Stimulated activated CD8-positive, alpha-beta memory T cell treated with anti-CD3 and anti-CD28 coated beads, Interleukin-7, amount 100 ng/mL, for 1 hour (primary cell): ENCODE measurements at places on chromosomes 6 and 20.

GRCh38 chr20:13648291-13649228 lies 9.8 kb upstream of the TASP1 start:
- DNase-seq: no peak

GRCh38 chr6:127026247-127026646 lies 92.2 kb upstream of the RSPO3 start:
- no peak for DNase-seq

GRCh38 chr6:145964948-145965366 lies 799 bp upstream of the SHPRH start:
- DNase-seq: no peak

- no peak for DNase-seq
These were observed 121.1 kb downstream of the GPR63 start for GRCh38 chr6:96716221-96716620.

DNA sequence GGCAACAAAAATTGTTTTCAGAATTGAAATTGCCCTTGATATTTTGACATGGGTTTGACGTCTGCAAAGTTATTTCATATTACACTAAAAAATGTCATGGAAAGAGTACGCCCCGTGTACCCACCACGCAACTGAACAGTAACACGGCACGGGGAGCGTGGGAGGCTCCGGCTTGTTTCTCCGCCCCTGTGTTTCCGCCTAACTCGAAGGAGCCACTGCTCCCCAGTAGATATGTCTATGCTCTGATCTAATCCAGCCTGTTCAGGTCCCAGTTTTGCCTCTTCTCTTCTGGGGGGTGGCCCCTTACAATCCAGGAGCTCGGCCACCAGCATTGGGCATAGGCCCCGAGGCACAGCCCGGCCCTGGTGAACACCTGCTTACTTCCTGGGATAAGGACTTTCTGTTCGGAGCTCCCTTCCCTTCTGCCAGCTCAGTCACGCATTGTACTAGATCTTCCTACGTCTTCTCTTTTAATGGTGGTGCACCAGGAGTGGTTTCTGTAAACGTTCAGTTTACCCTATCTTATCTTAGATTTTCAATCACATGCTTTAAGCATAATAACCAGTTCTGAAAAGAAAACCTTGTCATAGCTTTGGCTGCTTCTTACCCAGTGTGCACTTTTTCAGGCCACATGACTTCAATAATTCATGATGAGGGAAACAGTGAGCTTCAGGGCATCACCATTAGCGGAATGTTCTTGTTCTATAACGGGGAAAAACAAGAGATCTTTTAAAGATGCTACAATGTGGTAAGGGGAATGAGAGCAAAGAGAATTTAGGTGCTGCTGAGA lies 43.9 kb upstream of the EXOC2 start:
- DNase-seq: no peak

- DNase-seq: no peak
These were observed 6.5 kb upstream of the USP45 start for GRCh38 chr6:99521633-99522151.

DNA sequence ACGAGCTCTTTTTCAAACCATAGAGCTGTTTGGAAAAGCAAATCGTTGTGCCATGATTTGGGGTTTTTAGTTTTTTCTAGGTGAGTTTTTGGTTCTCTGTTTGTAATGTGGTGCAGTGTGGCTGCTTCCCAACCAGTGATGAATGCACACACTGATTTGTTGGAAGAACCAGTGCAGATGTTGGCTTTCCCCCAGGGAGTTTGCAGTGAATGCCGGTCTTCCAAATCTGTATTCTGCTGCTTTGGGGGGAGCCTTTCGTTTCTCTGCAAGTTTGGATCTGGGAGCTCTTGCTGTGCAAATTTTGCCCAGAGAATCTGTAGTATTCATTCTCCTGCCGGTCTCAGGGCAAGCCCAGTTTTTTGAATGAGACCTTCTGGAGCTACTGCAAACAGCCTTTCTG lies 14.5 kb downstream of the HECA start:
- no peak for DNase-seq

GRCh38 chr20:35910254-35910653 lies 44.0 kb downstream of the SCAND1 start:
- no peak for DNase-seq

DNA sequence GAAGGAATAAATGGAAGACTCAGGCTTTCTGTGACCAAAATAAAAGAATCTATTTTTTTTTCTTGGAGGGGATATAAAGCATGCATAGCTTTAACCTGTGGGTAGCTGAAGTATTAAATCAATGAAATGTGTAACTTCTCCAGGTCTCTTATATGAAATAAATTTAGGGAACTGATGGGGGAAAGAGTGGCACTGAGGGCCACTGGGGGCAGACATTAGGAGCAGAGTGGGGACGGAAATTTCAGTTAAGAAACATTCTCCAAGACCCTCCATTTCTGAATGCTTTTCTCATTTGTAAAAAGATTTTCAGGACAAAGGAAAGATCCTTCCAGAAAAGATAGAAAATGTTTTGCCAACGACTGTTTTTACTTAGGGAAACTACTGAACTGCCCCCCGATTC lies 131.0 kb downstream of the GPX5 start:
- DNase-seq: no peak

DNA sequence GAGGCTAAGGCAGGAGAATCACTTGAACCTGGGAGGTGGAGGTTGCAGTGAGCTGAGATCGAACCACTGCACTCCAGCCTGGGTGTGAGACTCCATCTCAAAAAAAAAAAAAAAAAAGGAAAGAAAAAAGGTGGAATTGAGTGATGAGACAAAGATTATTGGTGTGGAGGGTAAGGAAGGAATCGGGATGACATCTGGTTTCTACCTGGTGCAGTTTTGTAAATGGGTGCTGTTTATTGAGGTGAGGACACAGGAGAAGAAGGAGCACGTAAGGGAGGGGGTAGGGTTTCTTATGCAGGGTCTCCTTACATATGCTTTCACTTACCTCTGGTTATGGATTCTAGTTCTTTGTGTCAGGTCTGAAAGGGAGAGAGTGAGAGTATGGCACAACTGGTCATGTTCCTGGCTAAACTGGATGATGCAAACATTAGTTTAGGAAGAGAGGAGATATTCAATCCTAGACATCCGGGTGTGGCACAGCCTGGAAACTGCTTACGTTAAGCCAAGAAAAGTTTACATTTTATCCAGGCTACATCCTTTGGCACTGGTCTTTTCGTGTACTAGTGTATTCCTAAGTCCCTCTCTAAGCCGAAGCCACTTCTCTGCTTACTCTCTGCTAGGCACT lies 5.4 kb downstream of the RALY start:
- no peak for DNase-seq

DNA sequence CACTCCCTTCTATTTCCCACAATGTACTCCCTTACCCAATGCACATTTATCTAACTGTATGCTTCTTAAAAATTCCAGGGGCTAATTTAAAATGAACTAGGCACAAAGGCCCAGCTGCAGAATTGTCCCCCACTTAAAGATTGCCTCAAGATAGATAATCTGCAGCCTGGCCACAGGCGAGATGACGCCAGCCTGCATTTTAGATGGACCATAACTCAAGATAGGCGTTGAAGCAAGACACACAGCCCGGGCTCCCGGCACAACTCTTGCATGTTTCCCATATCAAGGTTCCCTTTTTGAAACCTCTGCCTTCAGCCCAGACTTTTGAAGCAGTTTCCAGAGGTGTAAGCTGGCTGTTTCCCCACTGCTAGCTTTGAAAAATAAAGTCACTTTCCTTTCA lies 3.2 kb upstream of the REPS1 start:
- DNase-seq: no peak

GRCh38 chr6:45808917-45809316 lies 206.7 kb downstream of the CLIC5 start:
- DNase-seq: no peak

- no peak for DNase-seq
These were observed 34.2 kb upstream of the BTN3A2 start for GRCh38 chr6:26330859-26331217.

DNA sequence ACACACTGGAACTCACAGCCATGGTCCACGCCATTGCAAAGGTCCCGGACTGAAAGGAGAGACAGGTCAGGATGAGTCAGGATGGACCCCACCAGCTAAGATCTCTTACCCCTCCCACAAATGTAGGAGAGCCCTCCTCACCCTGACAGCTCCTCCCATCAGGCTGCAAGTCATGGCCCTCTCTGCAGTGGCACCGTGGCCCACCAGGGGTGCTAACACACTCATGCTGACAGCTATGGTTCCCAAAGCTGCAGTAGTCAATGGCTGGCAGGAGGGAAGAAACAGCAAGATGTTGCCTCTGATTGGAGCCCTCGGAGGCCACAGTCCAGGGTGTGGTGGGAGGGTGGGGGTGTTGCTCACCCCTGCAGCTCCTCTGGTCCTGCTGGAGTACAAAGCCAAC lies 5.7 kb upstream of the RBPJL start:
- DNase-seq: no peak

GRCh38 chr6:144543006-144543871 lies 258.1 kb downstream of the UTRN start:
- DNase-seq: no peak

- DNase-seq: no peak
These were observed 853.8 kb downstream of the MAFB start for GRCh38 chr20:39835130-39835842.

GRCh38 chr6:89281779-89282246 lies 33.3 kb downstream of the GABRR2 start:
- DNase-seq: no peak

DNA sequence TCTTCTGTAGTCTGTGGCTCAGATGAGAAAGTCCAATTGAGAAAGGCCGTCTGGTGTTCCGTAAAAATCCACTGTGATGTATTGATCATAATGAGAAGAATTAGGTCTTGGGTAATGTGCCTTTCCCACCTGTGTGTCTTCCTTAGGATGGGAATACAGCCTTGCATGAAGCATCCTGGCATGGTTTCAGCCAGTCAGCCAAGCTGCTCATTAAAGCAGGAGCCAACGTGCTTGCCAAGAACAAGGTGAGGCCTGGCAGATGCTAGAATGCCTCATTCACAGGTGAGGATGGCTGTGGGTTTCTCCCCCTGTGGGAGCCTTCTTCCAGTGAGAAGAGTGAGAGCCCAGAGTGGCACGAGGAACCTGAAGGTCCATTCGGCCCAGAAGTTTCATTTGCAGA lies 32.7 kb downstream of the LYRM2 start:
- no peak for DNase-seq

- DNase-seq: no peak
These were observed 11.1 kb upstream of the ADTRP start for GRCh38 chr6:11789744-11790143.

GRCh38 chr6:23213651-23214050 lies 644.3 kb downstream of the HDGFL1 start:
- DNase-seq: no peak

DNA sequence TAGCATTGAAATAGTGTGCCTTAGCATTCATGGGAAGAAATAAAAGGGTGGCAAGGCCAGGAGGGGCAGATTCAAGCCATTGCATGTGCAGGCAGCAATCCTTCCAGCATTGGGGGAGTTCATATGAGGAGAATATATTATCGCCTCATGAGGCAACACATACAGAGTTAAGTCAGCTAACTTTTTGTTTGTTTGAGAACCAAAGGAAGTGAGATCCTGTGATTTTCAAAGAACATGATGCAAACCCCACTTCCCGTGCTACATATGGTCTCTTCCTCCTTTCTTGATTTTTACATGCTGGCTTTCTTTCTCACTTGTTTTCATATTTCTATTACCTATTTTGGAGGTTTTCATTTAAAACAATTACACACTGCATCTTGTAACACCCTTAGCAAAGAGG lies 579.7 kb upstream of the ARID1B start:
- no peak for DNase-seq

DNA sequence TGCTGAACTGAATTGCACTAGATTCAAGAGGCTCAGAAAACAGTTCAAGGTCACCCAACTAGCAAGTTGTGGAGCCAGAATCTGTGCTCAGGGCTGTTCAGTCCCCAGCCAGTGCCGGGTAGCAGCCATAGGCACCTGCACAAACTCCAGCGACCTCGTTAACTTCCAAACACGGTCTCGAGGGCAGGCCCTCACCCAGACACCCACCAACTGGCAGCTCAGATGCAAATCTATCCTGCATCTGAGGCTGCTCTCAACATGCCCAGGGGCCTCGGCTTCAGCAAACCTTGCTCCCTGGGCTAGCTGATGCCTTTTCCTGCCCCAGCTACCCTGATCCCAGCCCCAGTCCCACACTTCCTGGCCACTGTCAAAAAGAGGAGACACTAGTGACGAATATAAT lies 3.7 kb downstream of the JPH2 start:
- DNase-seq: no peak
